EL (cell line): ENCODE measurements at places on chromosomes 3 and 15.

GRCh38 chr15:45522328-45523165 lies at the start of gene SLC30A4:
TSS of gene SLC30A4 (minus strand) at chr15:45522755. CDS start at chr15:45522354, 401 bp downstream.
- DNase-seq, result peak; percentile 64

DNA sequence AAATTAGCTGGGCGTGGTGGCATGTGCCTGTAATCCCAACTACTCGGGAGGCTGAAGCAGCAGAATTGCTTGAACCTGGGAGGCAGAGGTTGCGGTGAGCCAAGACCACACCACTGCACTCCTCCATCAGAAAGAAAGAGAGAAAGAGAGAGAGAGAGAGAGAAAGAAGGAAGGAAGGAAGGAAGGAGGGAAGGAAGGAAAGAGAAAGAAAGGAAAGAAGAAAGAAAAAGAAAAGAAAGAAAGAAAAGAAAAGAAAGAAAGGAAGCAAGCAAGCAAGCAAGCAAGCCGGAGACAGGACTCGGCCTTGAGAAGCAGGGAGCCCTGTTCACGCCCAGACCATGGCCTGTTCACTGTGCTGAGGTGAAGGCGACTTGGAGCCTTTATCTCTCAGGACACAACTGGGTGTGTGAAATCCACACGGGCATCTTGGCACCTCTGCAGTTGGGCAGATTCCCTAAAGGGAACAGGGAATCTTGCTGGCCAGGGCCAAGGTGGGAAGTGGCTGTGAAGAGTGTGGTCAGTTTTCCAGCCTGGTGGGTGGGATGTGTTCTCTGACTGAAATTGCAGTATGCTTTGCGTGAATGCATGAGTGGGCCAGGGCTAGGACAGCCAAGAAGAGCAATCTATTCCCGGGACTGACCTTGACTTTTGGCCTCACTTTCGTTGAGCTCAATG lies 90.3 kb downstream of the CORO2B start:
- DNase-seq, result no peak

GRCh38 chr3:151526757-151527156 lies 65.9 kb upstream of the IGSF10 start:
- no peak for DNase-seq

- no peak for DNase-seq
Observed at GRCh38 chr15:62756326-62756994, 286.1 kb upstream of the TPM1 start.

- DNase-seq, result peak; percentile 47
Observed at GRCh38 chr3:123755501-123755900, 128.6 kb downstream of the MYLK start.

DNA sequence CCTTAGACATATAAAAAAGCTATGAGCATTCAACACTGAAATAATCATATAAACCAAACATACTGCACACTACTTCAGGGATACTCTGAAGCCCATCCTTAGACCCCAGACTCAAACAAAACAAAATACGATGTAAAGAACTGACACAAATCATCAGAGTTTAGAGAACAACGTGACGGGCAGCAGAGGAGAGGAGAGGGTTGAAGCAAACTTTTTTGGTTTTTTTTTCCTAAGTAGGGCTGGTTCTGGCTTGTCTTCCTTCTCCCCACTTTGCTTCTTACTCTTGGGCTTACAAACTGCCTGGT lies 34.7 kb downstream of the GAP43 start:
- DNase-seq, result no peak

- no peak for DNase-seq
Observed at GRCh38 chr3:4067893-4068292, 235.3 kb upstream of the SETMAR start.
